NCI-H2029 treated with DMSO at 0.1 percent for 48 hours (cell line): ENCODE measurements at places on chromosomes 1 and 21.

GRCh38 chr1:182716740-182717720, 32.6 kb upstream of the RGS8 start:
- no peak for DNase-seq

- DNase-seq, result no peak
Measured at GRCh38 chr1:200907611-200908097, 13.0 kb downstream of the INAVA start.

GRCh38 chr1:10897981-10898728, 101.7 kb upstream of the CASZ1 start:
- DNase-seq, result no peak

- no peak for DNase-seq
Measured at GRCh38 chr1:206466840-206467649, 3.2 kb upstream of the IKBKE start.

GRCh38 chr1:18924221-18924691, 21.9 kb upstream of the ALDH4A1 start:
- DNase-seq, result no peak

- DNase-seq, result no peak
Measured at GRCh38 chr21:34183331-34183928, 110.1 kb downstream of the MRPS6 start.

GRCh38 chr1:145425436-145426029, at the start of gene NBPF20:
Gene NBPF20 (minus strand): TSS chr1:145425603. CDS start chr1:145405272, 20,331 bp downstream.
- DNase-seq, result peak; percentile 42

DNA sequence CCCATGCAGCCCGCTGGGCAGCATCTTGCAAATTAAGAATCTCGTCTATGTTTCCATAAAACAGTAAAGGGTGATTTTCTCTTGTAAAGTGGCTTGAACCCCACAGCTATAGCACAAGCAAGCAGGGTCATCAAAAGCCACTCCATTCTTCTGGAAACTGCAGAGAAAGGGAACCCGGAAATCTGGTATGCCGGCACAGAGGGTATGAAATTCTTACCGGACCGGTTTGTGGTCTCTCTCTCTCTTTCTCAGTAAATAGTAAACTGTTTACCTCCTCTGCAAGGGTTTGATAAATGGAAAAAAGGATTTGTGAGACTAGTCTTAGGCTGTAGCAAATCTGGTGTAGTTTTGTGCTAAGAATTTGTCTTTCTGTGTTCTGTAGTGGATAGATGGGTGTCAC, 2.7 kb upstream of the ADSS2 start:
- no peak for DNase-seq

GRCh38 chr1:1084372-1085170, 10.5 kb upstream of the RNF223 start:
- DNase-seq, result no peak

DNA sequence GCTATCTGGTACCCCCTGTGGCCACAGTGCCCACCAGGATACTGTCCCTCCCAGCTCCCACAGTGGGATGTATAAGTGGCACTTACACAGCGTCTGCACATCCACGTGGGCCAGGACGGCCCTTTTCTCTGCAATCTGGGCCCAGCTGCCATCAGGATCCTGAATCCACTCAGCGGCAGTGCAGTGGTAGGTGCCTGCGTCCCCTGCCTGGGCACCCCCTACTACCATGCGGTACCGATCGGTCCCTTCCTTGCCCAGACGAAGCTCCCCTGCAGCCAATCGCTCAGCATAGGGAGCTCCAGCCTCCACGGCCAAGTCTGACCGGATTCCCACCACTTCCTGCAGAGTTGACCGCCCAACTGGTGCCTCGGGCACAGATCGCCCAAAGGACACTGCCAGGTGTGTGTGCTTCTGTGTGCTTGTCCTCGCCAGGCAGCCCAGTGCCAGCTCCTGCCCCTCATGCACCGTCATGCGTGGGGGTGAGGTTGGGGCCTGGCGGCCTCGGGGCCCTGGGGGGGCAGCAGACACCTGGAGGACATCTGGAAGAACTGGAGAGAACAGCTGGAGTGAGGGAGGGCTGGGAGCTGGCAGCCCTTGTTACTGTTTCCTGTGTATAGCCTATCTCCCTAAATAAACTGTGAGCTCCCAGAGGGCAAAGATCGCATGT, 4.7 kb downstream of the IGSF8 start:
- DNase-seq, result no peak

GRCh38 chr1:45895406-45895805, 92.0 kb downstream of the MAST2 start:
- no peak for DNase-seq

DNA sequence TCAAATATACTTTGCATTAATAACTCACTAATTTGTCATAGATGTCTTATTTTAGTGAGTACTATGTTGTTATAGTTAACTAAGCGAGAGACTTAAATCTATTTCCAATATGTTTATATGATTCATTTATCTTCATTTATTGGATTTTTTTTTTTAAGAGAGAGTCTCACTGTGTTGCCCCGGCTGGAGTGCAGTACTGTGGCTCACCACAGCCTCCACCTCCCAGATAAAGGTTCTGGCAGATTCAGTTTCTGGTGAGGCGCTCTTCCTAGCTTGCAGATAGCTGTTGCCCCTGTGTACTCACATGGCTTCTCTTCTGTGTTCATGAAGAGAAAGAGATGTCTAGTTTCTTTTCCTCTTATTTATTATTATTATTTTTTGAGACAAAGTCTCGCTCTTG, 43.9 kb downstream of the SNRPE start:
- no peak for DNase-seq

- no peak for DNase-seq
Measured at GRCh38 chr1:153646672-153647345, 11.7 kb upstream of the SNAPIN start.

GRCh38 chr1:30538226-30538992, 185.0 kb downstream of the MATN1 start:
- DNase-seq, result no peak

DNA sequence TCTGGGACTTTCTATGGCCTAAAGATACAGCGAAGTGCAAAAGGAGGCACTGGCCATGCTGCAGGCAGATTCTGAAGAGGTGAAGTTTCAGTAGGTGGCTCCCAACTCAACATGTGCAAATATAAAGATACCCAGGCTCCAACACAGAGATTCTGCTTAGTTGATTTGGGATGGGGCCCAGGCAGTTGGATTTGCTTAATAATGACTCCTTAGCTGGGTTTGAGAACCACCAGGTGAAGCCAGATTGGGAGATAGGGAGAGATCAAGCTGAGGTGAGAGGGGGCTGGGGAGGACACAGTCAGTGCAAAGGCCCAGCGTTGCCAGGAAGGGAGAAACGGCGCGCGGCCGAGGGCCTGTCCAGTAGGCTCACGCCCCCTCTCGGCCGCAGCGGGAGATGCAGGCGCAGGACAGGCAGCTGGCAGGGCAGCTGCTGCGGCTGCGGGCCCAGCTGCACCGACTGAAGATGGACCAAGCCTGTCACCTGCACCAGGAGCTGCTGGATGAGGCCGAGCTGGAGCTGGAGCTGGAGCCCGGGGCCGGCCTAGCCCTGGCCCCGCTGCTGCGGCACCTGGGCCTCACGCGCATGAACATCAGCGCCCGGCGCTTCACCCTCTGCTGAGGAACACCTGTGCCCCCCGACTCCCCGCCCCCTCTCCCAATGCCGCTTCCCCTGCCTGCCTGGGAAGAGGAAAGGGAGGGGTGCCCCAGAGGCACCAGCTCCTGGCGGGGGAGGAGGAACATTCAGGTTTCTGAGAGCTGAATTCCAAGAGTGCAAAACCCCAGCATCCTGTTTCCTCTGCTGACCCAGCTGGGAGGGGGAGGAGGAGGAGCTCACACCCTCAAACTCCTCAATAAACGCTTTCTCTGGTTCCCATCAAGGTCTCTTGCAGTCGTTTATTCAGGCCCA, 1.2 kb downstream of the FAM167B start:
- no peak for DNase-seq

DNA sequence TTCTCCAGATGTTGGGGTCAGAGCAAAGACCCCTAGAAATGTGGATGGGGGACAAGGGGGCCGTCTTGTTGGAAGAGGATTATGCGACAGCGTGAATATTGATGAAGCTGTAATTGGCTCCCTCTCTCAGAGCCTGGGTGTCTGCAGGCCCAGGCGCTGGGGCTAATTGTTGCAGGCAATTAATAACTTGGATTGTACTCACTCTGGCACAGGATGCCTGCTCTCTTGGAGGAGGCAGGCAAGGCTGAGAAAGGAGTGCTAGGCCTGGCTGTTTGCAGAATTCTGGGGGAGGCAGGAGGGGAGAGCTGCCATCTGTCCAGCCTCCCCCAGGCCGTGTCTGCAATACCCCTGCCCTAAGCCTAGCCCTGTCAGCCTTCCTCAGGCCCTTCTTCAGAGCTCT, 4.1 kb upstream of the DISP3 start:
- no peak for DNase-seq

DNA sequence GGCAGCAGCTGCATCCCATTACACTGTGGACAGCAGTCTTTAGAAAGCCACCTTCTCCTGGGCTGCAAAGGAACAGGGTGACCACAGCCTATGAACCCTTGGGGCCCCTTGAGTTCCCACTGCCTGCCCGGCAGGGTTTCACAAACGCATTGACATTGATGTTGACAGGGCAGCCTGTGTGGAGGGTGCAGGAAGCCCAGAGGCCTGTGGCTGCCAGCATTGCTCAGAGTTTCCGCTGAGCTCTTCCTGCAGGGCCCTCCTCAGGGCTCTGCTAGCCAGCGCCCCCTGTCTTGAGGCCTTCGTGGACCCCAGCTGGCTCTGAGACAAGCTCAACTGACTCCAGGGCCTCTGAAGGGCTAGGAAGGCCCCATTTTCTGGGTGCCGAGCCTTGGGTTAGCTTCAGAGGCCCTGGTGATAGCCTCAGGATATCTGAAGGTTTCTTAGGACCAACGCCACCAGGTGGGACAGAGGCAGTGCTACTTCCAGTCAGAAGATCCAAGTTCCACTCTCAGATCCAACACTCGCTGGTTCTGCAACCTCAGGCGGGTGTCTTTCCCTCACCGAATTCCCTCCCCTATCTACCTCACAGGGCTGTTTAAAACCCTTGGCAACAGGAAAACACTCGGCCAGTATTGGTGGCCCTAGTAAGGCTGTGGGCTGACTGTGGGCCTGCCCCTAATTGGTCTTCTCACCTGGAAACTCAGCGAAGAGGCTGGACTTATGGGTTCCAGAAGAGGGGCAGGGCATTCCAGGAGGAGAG, 27.2 kb upstream of the EPS8L3 start:
- no peak for DNase-seq

DNA sequence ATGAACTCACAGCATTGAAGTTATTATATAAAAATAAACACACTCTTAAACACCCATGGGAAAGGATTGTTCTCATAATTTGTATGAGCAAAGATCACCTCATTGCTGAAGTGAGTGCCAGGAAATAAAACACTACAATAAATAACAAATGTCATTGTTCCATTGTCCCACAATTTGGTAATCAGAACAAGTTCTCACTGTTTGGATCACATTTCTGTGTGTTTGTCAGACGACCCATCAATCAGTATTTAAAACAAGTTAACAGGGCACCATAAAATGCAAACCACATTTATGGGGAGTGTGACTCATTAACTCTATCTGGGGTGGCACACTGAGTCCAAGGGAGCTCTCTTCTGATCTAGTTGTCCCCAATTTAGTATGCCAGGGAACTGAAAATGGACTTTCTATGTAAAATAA, 124.5 kb downstream of the PTPRC start:
- DNase-seq, result no peak

DNA sequence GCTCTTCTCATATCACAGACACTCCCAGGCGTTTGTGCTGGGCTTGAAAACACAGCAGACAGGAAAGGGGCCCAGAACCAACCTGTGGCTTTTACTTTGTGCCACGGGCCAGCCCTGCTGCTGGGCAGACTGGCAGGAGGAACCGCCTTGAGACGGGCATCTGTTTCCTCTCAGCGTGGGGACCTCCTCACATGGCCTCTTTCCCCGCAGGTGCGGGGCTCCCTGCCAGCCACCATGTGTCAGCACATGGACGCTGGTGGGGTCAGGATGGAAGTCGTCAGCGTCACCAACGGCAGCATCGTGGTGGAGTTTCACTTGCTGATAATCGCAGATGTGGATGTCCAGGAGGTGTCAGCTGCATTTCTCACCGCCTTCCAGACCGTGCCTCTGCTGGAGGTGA, 47.8 kb downstream of the UMODL1 start:
- DNase-seq, result peak; percentile 43

GRCh38 chr1:230215031-230215430, 148.0 kb downstream of the GALNT2 start:
- peak; percentile 77 for DNase-seq

DNA sequence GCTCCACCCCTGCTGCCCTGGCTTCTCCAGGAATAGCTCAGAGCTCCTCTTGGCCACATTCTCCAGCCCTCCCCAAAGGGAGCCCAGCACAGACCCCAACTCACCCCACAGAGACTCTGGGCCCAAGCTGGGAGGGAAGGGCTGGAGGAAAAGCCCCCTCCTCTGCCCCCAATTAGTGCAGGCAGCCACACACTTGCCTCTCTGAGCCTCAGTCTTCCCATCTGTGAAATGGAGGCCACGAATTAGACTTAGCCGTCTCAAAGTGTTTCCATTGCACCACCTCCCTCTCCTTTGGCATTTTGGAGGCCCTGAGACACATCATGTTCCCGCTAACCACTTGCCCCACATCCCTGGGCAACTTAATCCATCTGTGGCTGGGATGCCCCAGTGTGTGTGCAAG, 108.0 kb downstream of the PAX7 start:
- DNase-seq, result no peak

- DNase-seq, result no peak
Measured at GRCh38 chr1:23779826-23780371, 1.7 kb downstream of the PITHD1 start.

DNA sequence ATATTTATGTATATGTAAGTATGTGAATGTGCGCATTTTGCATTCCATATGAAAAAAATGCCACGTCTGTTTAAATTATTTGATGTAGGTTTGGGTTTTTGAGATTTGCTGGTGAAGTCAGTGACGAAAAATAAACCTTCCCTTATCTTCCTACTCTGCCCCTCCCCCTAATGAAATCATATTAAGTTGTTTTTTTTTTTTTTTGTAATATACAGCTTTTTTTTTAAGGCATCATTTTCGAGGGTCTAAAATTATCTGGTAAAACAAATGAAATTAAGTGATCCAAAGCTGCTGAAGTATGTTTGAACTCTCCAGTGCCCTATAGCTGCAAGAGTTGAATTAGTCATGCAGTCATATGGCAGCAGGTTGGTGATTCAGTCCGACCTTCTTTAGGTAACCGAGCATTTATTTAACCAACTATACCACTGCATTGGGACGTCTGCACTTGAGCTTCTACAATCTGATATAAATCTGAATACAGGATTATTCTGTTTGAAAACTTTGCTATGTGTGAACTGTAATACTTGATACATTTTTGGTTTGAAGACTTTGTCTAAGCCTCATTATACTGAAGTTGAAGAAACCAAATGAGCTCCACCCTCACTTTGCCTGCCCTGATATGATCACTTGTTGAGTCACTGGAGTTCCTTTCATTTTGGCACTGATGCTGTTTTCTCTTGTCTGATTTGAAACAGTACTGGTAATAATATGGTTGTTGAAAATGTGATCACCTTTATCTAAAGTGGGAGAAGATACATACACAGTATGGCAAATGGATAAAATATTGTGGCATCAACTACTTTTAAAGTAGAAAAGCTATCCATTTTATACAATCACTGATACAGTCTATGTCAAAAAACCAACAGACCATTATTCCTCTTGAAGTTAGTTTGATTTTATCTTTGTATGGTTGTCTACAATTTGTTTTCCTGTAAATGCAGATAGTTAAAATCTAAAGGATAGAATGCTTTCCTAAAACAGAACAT, 11.7 kb downstream of the PDIK1L start:
- no peak for DNase-seq
